ENCODE measurements at places on chromosomes 11 and 22.
A peak's percentile ranks its signal among the peaks of the same experiment; 100 is the strongest.

- no peak for DNase-seq
These were observed at the start of gene OR5L2 for GRCh38 chr11:55826919-55827318. Gene OR5L2 (plus strand): TSS chr11:55827219. CDS start chr11:55827219, 0 bp downstream.

GRCh38 chr11:86204356-86204755 lies 40.2 kb upstream of the EED start:
- no peak for DNase-seq

DNA sequence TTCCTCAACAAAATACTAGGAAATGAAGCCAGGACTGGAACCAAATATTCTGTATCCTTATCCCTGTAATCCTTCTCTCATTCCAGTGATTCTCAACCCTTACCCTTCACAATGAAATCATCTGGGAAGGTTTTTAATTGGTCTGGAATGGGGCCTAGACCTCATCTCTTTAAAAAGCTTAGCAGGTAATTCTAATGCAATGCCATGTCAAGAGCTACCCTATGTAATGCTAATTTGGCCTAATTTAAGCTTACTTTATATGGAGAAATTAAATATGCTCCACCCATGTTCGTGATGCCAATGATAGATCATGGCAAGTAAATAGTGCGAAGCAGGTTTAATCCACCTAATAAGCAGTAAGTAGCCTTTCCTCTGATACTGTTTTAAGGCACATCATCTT lies 101.7 kb downstream of the SGSM3 start:
- no peak for DNase-seq

GRCh38 chr11:47178737-47179654 lies 2.3 kb upstream of the ARFGAP2 start:
- no peak for DNase-seq

- no peak for DNase-seq
These were observed 320 bp downstream of the CLTCL1 start for GRCh38 chr22:19291218-19291579.

- no peak for DNase-seq
These were observed at the start of gene NNMT for GRCh38 chr11:114295676-114296604. Gene NNMT (plus strand): TSS chr11:114296399. CDS start chr11:114296557, 158 bp downstream.

DNA sequence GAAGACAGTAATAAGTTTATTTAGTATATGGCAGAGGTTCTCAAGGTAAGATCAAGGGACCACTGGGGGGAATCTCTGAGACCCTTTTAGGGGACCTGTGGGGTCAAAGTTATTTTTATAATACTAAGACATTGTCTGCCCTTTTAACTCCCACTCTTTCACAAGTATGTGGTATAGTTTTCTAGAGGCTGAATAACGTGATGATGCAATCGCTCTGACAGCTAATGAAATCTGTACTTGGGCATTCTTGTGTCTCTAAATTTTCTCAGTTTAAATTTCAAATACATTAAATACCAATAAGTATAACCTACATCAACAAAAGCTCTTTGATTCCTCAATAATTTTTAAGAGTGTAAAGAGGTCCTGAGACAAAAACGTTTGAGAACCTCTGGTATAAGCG lies 147.9 kb downstream of the ATG16L2 start:
- no peak for DNase-seq

- DNase-seq, result no peak
These were observed 74.5 kb downstream of the PPP6R3 start for GRCh38 chr11:68535098-68535497.

GRCh38 chr22:50738649-50739227 lies 734 bp downstream of the ACR start:
- DNase-seq, result no peak

DNA sequence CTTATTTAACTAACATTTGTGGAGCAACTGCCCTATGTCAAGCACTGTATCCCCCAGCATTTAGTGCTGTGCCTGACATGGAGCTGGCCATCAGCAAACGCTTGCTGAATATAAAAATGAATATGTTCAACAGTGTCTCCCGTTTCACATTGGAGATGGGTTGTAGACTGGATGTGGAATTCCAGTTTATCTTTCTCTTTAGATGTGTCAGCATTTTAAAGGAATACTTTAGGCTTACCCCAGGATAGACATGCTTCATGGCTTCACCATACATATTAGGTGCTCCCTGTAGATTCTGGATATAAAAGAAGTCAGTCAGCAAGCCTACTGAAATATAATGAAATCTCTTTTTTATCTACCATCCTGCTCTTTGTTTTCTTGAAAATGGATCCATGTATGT lies 21.3 kb upstream of the TPH1 start:
- no peak for DNase-seq

DNA sequence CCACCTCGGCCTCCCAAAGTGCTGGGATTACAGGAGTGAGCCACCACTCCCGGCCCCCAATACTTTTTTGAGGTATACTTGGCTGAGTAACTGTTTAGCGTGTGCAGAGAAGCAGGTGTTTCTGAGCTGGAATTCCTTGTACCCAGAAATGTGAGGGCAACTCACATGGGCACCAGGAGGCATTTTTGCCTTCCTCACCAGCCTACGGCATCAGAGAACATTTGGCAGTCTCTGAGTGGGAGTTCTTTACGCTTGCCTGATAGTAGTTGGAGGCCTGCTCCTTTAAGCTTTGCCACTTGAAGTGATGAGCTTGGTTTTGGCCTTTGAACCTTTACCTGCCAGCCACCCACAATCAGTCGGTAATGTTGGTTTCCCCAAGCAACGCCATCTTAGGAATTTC lies 9.2 kb downstream of the PARVB start:
- DNase-seq, result no peak

DNA sequence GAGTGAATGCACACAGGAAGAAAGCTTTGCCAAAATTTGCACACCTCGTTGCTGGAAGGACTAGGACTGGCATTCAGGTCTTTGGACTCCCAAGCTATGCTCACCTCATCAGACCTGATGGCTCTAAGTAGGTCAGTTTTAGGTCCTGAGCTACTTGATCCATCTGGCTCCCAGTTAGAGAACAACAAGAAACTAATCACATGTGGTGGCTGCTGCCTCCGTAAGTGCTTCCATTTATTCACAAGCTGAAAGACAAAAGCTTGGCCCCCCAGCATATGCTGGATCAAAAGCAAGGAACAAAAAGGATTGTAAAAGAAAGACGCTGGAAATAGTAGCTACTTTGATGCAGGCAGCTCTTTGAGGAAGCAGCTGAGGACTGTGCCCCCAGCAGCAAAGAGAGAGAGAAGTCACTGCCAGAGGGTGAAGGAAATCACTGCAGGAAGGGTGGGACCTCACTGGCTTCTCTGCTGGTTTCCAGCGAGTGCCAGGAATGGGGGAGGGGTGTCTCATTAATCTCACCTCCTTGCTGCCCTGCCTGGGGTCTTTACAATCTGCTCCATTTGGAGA lies 268.9 kb downstream of the KIRREL3 start:
- DNase-seq, result no peak

- DNase-seq, result peak; percentile 52
These were observed 43.5 kb upstream of the TCF20 start for GRCh38 chr22:42313804-42314581.

- no peak for DNase-seq
These were observed 8.7 kb upstream of the DAGLA start for GRCh38 chr11:61671527-61671926.

DNA sequence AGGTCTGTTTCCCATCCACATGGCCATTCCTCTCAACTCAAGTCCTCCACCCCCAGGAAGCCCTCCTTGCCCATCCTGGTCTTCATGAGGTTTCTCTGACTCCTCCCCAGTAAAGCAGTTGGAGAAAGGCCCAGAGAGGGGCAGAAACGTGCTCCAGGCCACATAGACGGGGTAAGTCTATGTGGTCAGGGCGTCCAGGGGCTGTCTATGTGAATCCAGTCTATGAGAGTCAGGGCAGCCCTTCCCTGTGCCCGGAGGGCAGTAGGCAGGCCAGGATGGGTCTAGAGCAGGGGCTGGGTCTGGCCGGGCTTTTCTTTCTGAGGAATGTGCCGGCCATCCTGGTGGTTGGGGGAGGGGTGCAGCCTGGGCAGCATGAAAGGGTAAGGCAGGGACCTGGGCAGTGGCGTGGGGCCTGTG lies 11.7 kb downstream of the GUCD1 start:
- no peak for DNase-seq

DNA sequence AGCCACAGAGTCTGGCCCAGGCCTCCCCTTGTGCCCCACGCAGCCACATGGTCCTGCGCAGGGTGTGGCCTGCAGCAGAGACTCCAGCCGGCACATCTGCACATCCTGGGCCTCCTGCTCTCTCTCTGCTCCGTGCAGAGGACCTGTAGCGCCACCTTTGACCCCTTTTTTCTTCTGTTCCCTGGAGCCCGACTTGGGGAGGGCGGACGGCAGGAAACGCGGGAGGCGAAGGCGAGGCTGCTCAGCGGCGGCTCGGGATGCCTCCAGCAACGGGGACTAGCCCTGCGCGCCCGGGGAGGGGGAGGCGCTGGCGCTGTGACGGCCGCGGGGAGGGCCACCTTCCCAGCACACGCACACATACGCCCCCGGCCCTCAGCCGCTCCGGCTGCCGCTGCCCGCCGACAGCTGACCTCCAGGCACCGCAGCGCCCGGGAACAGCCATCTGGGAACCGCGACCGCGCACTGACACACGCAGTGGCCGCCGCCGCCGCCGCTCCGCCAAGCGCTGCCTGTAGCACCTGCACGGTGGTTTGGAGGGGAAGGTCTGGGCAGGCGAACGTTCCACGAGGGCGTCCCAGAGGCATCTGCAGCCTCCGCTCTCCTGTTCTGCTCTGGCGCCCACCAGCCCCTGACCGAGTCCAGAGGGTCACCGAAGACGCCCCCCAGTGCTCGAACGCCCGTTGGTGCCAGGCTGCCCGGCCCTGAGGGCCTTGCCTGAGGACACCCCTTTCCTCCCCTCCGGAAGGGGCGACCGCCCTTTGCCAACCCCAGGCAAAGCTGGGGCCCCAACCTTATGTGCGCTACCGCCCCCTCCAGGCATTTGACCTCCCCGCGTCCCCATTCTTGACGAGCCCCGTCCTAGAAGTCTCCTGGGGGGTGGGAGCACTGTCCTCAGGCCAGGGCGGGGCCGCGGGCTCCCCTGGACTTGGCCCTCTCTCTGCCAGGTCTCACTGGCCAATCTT lies 16.9 kb upstream of the C22orf42 start:
- DNase-seq, result no peak

- DNase-seq, result no peak
These were observed 452 bp upstream of the ATXN10 start for GRCh38 chr22:45670981-45671782.

DNA sequence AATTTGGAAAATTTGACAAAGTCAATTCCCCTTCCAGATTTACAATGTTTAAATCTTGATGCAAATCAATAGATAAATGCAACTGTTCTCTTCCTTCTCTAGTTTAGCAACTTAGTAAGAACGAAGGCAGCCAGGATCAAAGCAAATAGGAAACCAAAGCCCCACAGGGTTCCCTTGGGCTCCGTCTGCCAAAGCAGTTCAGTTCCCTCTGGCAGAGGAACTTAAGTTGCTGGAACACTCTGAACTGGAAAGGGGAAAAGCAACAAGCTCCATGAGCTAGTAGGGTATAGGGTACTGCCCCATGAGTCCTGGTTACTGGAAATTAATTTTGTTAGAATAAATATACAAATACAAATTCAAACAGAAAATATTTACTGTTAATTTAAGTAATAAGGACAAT lies 91.3 kb downstream of the RELT start:
- DNase-seq, result no peak

DNA sequence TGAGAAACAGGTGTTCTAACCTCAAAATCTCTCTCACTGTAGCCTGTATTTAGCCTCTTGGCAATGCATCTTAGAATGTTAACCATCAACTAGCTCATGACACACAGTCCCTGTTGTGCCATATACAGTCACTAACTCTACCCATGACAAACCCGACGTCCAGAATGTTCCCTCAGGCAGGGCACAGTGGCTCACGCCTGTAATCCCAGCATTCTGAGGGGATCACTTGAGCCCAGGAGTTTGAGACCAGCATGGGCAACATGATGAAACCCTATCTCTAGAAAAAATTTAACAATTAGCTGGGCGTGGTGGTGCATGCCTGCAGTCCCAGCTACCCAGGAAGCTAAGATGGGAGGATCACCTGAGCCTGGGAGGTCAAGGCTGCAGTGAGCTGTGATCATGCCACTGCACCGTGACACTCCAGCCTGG lies 18.2 kb upstream of the CCDC34 start:
- DNase-seq, result no peak

DNA sequence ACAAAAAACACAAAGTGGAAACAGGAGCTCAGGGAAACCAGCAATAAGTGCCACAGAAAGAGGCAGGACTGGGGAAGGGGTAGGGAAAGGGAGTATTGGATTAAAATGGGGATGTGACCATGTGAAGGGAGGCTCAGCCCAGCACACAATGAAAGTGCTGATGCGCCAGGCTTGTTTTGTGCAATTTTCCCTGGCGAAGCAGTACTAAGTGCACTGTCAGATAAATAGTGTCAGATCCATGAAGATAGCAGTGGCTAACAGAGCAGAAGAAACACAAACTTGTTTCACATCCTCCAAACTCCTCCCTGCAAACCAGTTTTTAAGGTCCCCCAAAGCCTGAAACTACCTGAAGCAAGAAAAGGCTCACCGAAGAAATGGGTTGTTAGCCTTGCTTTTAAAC lies 50.7 kb upstream of the RAPSN start:
- peak; percentile 35 for DNase-seq

- no peak for DNase-seq
These were observed 18.4 kb downstream of the TBCEL start for GRCh38 chr11:121042296-121042695.

DNA sequence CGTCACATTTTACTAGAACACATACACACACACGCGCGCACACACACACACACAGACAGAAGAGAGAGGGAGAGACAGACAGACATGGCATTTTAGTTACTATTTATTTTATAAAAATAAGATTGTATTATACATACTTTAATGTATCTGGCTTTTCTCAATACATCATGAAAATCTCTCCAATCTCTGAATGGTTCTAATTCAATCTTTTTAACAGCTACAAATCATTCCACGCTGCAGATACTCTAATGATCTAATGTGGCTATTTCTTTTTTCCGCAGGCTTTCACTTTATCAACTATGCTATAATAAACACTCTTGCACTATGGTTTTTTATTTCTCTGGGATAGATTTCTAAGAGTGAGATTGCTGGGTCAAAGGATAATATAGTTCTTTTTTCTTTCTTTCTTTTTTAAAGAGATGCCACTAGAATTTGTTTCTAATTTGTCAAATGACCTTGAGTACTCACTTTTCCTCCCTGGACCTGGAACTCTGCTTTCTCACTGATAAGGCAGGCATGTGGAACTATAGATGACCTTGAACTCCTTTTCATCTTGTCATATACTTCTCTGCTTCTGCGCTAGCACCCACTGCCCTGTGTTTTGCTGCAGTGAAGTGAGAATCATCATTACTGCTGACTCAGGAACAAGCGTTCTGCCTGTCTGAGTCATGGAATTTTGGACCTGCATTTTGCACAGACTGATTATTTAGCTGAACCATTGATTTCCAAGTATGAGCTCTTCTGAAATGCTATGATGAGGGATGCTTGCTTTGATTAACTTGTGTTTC lies 4.9 kb upstream of the SLC6A5 start:
- DNase-seq, result no peak

DNA sequence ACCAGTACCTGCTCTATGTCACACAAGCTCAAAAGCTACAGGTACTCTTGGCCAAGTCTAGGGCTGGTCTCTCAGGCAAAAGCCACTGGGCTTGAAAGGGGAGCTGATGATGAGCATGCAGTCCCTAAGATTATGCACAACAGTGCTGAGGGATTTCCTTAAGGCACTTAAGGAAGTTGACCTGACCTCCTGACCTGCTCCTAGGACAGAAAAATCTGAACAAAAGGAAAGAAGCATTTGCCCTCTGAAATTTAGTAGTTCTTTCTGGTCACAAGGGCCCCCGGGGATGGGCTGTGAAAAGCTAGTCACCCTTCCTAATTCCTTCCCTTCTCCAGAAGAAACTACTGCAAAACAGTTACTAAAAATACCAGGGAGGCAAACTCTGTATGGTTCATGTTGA lies 83.6 kb upstream of the PHOX2A start:
- no peak for DNase-seq

All from pons (tissue), 1 donor.